ENCODE measurements at places on chromosomes 2 and 18.

GRCh38 chr2:151967829-151968722 lies 130.8 kb downstream of the CACNB4 start:
- H3K27ac ChIP-seq: no peak overlapping the region
- no peak overlapping the region for H3K4me3 ChIP-seq
- no peaks in the 10 kb centered on the region for H3K36me3 ChIP-seq
- H3K4me1 ChIP-seq: no peaks in the 10 kb centered on the region
- no peaks in the 10 kb centered on the region for H3K27me3 ChIP-seq

DNA sequence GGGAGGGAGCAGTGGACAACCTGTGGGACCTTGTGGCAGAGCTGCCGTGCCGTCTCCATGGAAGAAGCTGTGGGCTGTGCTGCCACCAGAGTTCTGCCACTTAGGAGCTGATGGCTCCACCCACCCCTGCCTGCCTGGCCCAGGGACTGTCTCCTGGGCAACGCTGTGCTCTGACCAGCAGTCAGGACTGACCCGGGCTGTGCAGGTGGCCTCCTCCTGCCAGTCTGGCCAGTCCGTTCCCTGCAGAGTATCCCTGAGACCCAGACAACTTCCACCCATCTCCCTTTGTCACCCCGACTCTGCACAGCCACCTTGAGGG lies 12.8 kb downstream of the ASIC4 start:
- H3K27me3 ChIP-seq: peaks cover 61% of the 10 kb centered on the region
- H3K4me3 ChIP-seq: no peak overlapping the region
- DNase-seq: no peak
- no peaks in the 10 kb centered on the region for H3K4me1 ChIP-seq
- no peak overlapping the region for H3K27ac ChIP-seq

- no peak for DNase-seq
- no peaks in the 10 kb centered on the region for H3K4me1 ChIP-seq
- no peak overlapping the region for H3K27ac ChIP-seq
- H3K36me3 ChIP-seq: no peaks in the 10 kb centered on the region
- peaks cover 4% of the 10 kb centered on the region for H3K27me3 ChIP-seq
Measured at GRCh38 chr2:130756874-130757668, 1.7 kb downstream of the AMER3 start.

GRCh38 chr2:97714084-97714949 lies 941 bp downstream of the ZAP70 start:
- no peaks in the 10 kb centered on the region for H3K27me3 ChIP-seq
- no peak overlapping the region for H3K27ac ChIP-seq
- no peaks in the 10 kb centered on the region for H3K4me1 ChIP-seq
- no peak overlapping the region for H3K4me3 ChIP-seq
- no peak for DNase-seq

Measured in endothelial cell of umbilical vein (primary cell).